ENCODE measurements at places on chromosomes 7 and 10.
A peak's percentile ranks its signal among the peaks of the same experiment; 100 is the strongest.

GRCh38 chr10:21746118-21746517, 212.1 kb downstream of the MLLT10 start:
- H3K36me3 ChIP-seq, result peaks cover 1% of the 10 kb centered on the region
- peaks cover 8% of the 10 kb centered on the region for H3K4me1 ChIP-seq
- no peaks in the 10 kb centered on the region for H3K27me3 ChIP-seq
- DNase-seq, result no peak
- no peak overlapping the region for H3K4me3 ChIP-seq
- H3K27ac ChIP-seq, result no peak overlapping the region

GRCh38 chr7:64849250-64849923, 53.7 kb upstream of the ZNF273 start:
- no peaks in the 10 kb centered on the region for H3K4me1 ChIP-seq
- H3K4me3 ChIP-seq, result no peak overlapping the region
- no peaks in the 10 kb centered on the region for H3K36me3 ChIP-seq

GRCh38 chr10:116237260-116237659, 35.7 kb downstream of the GFRA1 start:
- no peak overlapping the region for H3K4me3 ChIP-seq
- H3K36me3 ChIP-seq, result no peaks in the 10 kb centered on the region
- H3K27me3 ChIP-seq, result no peaks in the 10 kb centered on the region
- H3K4me1 ChIP-seq, result no peaks in the 10 kb centered on the region
- no peak for DNase-seq

GRCh38 chr10:130899856-130900255, 411.7 kb downstream of the TCERG1L start:
- H3K27me3 ChIP-seq, result no peaks in the 10 kb centered on the region
- no peak for DNase-seq
- no peaks in the 10 kb centered on the region for H3K4me1 ChIP-seq
- H3K4me3 ChIP-seq, result no peak overlapping the region
- H3K27ac ChIP-seq, result no peak overlapping the region

DNA sequence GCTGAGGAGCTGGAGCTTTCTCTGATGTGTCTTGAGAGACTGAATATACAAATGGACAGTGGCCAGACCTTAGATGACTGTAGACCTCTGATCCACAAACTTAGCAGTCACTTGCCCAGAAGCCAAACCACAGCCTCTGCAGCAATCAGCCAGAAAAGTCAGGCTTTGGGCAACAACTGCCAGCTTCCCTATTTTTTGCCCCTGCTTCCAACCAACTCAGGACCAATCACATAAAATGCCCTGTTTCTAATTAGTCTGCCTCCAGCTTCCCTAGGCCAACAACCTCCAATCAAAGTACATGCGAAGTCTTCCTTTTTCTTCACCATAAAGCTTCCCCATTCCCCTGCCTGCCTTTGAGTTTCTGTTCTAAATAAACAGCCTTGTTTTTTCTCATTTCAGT, 37.8 kb upstream of the CACUL1 start:
- no peak for DNase-seq
- H3K4me1 ChIP-seq, result no peaks in the 10 kb centered on the region
- H3K36me3 ChIP-seq, result no peaks in the 10 kb centered on the region
- no peaks in the 10 kb centered on the region for H3K27me3 ChIP-seq
- no peak overlapping the region for H3K27ac ChIP-seq

DNA sequence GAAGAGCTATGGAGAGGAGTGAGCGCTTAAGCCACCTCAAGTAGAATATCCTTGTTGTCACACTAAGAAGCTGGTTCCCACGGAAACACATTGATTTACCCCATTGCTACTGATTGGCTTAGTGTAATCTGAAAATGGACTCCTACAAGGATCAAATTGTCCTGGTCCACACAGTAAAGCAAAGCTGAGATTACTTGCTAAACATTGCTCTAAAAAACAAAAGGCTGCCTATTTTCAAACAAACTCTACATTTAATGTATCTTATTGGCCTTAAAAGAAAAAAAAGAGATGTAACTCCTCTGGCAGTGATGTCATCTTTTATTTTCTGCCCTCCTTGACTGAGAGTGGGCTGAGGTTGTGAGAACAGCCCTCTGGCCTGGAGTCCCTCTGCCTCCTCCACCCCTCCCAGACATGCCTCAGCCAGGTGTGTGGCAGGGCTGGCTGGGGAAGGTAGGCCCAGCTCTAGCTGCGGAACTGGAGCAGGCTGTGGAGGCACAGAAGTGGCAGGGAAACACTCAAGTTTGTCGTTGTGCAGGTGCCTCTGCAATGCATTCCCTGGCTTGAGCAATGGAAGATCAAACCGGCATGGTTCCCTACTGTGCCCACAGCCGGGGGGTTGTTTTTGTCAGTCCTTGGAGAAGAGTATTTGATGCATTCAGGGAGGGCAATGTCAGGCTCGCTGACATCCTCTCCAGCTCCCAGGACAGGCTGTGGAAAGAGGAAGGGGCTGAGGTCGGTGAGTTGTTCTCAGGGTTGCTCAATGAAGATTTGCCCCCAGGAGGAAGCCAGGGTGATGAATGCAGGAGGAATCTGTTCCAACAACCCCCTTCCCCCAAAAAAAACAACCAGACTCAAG, 9.1 kb downstream of the KLF6 start:
- peak overlapping the region; percentile 63 for H3K27ac ChIP-seq
- peaks cover 27% of the 10 kb centered on the region for H3K36me3 ChIP-seq
- peak; percentile 93 for DNase-seq
- no peaks in the 10 kb centered on the region for H3K27me3 ChIP-seq
- no peak overlapping the region for H3K4me3 ChIP-seq

- no peak overlapping the region for H3K27ac ChIP-seq
- no peaks in the 10 kb centered on the region for H3K4me1 ChIP-seq
- H3K4me3 ChIP-seq, result no peak overlapping the region
- no peaks in the 10 kb centered on the region for H3K27me3 ChIP-seq
- no peaks in the 10 kb centered on the region for H3K36me3 ChIP-seq
These were observed 16.7 kb upstream of the ABCC2 start for GRCh38 chr10:99765672-99766301.

DNA sequence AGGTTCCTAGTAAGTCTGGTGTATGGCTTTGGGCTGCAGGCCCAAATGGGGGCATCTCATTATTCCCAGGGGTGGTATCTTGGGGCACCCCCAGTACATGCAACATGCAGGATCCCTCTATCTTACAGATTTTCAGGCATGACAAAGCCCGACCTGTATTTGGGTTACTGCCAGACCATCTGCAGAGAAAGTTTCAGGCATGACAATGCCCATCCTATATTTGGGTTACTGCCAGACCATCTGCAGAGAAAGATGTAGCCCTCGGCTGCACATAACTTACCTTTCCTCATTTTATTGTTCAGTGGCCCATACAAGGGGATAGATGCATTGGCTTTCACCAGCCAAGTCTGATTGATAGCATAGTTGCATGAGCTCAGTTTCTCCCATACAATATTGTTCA, 112.2 kb upstream of the RAB18 start:
- H3K27ac ChIP-seq, result no peak overlapping the region
- H3K36me3 ChIP-seq, result no peaks in the 10 kb centered on the region

DNA sequence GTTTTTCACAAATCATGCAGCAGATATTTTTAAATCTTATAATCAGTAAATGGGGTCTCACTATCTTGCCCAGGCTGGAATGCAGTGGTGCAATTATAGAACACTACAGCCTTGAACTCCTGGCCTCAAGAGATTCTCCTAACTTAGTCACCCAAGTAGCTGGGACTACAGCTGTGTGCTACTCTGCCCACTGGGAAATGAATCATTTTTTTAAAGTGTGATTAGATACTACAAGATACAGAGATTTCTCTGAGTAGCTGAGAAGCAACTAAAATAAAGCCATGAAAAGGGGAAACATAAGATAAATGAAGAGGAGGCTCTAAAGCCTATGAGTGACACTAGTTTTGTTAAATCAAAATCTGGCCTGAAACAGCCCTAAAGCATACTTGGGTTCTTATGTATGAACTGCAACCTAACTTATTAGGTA, 119.7 kb downstream of the JMJD1C start:
- no peaks in the 10 kb centered on the region for H3K36me3 ChIP-seq
- H3K4me1 ChIP-seq, result no peaks in the 10 kb centered on the region
- H3K27ac ChIP-seq, result no peak overlapping the region
- H3K27me3 ChIP-seq, result no peaks in the 10 kb centered on the region
- no peak overlapping the region for H3K4me3 ChIP-seq

DNA sequence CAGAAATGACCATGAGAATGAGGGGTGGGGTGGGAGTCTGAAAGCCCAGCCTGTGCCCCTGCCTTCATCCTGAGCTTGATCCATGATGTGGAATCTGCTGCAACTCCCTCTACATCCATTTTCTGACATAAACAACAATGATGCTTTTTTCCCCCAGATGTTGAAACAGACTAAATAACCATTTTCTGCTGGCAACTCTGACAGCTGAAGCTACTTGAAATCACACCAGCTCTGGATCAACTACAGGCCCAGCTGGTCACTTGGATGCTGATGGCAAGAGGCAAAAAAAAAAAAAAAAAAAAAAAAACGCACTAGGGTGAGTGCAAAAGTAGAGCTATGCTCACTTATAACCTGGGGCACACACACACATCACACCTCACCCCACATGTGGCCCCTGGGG, 74.2 kb downstream of the FAM107B start:
- no peaks in the 10 kb centered on the region for H3K27me3 ChIP-seq
- no peaks in the 10 kb centered on the region for H3K36me3 ChIP-seq
- H3K4me3 ChIP-seq, result no peak overlapping the region
- H3K27ac ChIP-seq, result no peak overlapping the region
- DNase-seq, result no peak

GRCh38 chr10:70683601-70683934, 11.3 kb downstream of the ADAMTS14 start:
- no peak for DNase-seq
- H3K4me3 ChIP-seq, result no peak overlapping the region
- H3K27ac ChIP-seq, result no peak overlapping the region
- no peaks in the 10 kb centered on the region for H3K36me3 ChIP-seq

- no peak overlapping the region for H3K4me3 ChIP-seq
- peaks cover 36% of the 10 kb centered on the region for H3K4me1 ChIP-seq
- no peak for DNase-seq
- H3K36me3 ChIP-seq, result no peaks in the 10 kb centered on the region
These were observed 53.8 kb downstream of the COL13A1 start for GRCh38 chr10:69855346-69856111.

GRCh38 chr7:116172353-116172752, 38.0 kb upstream of the TES start:
- no peak overlapping the region for H3K27ac ChIP-seq
- no peak overlapping the region for H3K4me3 ChIP-seq
- no peaks in the 10 kb centered on the region for H3K4me1 ChIP-seq
- DNase-seq, result no peak

DNA sequence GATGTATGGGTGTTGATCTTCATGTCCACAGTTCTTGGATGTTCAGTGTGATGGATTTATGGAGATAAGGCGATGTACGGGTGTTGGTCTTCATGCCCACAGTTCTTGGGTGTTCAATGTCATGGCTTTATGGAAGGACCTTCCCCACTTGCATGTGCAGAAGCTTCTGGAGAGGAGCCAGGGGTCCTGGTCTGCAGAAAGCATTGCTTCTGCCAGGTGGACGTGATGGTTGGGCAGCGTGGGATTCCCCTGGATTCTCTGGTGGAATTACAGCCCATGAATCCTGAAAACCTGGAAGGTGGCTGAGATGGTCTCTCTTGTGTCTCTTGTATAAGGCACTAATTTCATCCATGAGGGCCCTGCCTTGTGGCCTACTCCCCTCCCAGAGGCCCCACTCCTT, 183.7 kb upstream of the TCERG1L start:
- H3K36me3 ChIP-seq, result no peaks in the 10 kb centered on the region
- no peaks in the 10 kb centered on the region for H3K27me3 ChIP-seq
- no peak overlapping the region for H3K27ac ChIP-seq
- no peaks in the 10 kb centered on the region for H3K4me1 ChIP-seq

DNA sequence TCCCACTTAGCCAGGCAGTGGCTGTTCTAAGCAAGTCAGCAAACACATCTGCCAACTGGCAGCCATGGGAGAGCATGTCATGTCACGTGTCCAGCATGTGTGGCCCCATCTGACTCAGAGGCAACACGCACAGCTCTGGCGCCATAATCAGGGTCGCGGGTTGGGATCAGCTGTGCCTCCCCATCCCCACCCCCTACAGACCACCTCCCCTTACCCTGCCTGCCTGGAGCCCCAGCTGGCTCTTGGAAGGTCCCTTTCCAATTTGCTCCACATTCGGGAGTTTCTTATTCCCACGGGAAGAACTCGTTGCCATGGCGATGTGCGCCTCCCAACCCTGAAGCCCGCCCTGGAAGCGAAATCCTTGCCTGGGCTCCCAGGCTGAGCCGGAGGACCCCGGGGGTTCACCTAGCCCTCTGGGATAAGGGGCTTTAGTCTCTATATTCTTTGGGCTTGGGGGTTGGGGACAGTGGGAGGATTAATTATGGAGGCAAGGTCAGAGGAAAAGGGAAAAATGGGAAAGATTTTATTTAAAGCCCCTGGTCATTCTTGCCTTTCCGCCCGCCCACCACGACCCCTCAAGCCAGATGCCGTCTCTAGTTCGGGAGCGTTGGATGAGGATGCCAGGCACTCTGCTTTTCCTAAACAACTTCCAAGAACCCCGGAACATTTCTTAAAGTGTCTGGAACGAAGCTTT, 283.7 kb downstream of the ZEB1 start:
- peak overlapping the region; percentile 48 for H3K4me3 ChIP-seq
- peaks cover 4% of the 10 kb centered on the region for H3K4me1 ChIP-seq
- H3K27me3 ChIP-seq, result no peaks in the 10 kb centered on the region
- DNase-seq, result peak; percentile 76
- no peaks in the 10 kb centered on the region for H3K36me3 ChIP-seq
- H3K27ac ChIP-seq, result peak overlapping the region; percentile 60

- H3K27ac ChIP-seq, result no peak overlapping the region
- no peaks in the 10 kb centered on the region for H3K4me1 ChIP-seq
- no peaks in the 10 kb centered on the region for H3K36me3 ChIP-seq
- H3K4me3 ChIP-seq, result no peak overlapping the region
These were observed 972.5 kb downstream of the LRMDA start for GRCh38 chr10:76403912-76404311.

DNA sequence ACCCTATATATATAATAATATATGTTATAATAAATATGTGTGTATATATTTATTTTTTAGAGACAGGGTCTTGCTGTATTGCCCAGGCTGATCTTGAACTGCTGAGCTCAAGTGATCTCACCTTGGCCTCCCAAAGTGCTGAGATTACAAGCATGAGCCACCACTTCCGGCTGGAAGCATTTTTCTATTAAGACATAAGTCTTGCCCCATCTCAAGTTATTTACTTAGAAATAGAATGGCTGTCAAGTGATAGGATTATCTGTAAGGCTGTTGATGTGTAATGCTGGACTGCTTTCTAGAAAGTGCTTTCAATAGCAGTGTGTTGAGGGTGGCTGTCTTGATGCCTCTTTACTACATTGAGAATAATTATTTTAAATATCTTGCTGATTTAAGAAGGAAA, 65.2 kb downstream of the ZMYND11 start:
- no peak overlapping the region for H3K27ac ChIP-seq
- H3K4me3 ChIP-seq, result no peak overlapping the region
- H3K4me1 ChIP-seq, result no peaks in the 10 kb centered on the region
- DNase-seq, result no peak

GRCh38 chr10:57015187-57015586, 654.1 kb upstream of the ZWINT start:
- no peak for DNase-seq
- no peaks in the 10 kb centered on the region for H3K36me3 ChIP-seq
- no peaks in the 10 kb centered on the region for H3K27me3 ChIP-seq
- H3K4me3 ChIP-seq, result no peak overlapping the region
- H3K4me1 ChIP-seq, result peaks cover 3% of the 10 kb centered on the region

GRCh38 chr10:111998728-111999127, 184.8 kb downstream of the GPAM start:
- no peak overlapping the region for H3K4me3 ChIP-seq
- peak overlapping the region; percentile 39 for H3K27ac ChIP-seq
- DNase-seq, result peak; percentile 64
- H3K4me1 ChIP-seq, result peaks cover 12% of the 10 kb centered on the region
- no peaks in the 10 kb centered on the region for H3K27me3 ChIP-seq

- no peak for DNase-seq
- H3K4me3 ChIP-seq, result no peak overlapping the region
- H3K4me1 ChIP-seq, result no peaks in the 10 kb centered on the region
- no peaks in the 10 kb centered on the region for H3K27me3 ChIP-seq
- no peaks in the 10 kb centered on the region for H3K36me3 ChIP-seq
- no peak overlapping the region for H3K27ac ChIP-seq
These were observed 103.1 kb upstream of the PLXDC2 start for GRCh38 chr10:19713159-19713558.
